ENCODE measurements at places on chromosomes 12 and 14.

- peak; percentile 4 for DNase-seq
Observed at GRCh38 chr14:101019990-101020710, 116.6 kb upstream of the RTL1 start.

DNA sequence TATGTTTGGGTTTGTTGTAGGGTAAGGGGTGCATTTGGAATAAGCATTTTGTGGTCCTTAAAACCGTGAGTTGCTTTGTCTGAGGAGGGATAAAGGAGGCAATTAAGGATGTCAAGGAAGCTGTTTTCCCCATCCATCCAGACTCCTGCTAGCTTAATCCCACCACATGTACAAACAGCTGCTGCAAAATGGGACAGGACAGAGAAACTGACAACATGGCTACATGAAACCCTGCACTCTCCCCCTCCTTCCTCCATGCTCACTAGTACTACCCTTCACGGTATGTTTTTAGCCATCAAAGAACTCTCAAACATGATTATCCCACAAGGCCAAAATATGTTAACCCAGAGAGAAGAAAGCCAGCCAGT, 20.6 kb downstream of the ST8SIA1 start:
- DNase-seq, result no peak

- no peak for DNase-seq
Observed at GRCh38 chr14:100155049-100155621, 4.3 kb downstream of the DEGS2 start.

GRCh38 chr14:102592763-102593060, 263 bp downstream of the RCOR1 start:
- no peak for DNase-seq
